ENCODE measurements at places on chromosomes 13 and 19. TPM values are rescaled to one million over a fixed set of nuclear protein-coding genes. Genes with fewer than 3 reads are reported as not detected.
A peak's percentile ranks its signal among the peaks of the same experiment; 100 is the strongest.

DNA sequence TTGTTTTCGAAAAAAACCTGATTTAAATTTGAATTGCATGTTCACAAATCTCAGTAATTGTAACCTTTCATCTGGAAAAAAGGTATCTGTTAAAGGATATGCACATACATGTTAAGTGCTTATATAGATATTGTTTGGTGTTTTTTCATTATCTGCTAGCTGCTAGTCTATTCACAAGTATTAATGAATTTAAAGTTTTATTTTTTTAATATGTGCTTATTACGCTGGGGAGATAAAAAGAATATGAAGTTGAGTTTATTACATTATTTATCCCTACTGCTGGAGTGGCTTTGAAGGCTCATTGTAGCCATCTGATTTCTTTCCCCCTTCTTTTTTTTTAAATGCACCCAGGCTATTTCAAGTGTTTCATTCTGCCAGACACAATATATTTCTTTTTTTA lies 3.9 kb upstream of the MAB21L1 start:
- DNase-seq, result no peak
- peaks cover 78% of the 10 kb centered on the region for H3K27me3 ChIP-seq
- H3K4me3 ChIP-seq, result no peak overlapping the region
- no peak overlapping the region for H3K27ac ChIP-seq

- peaks cover 13% of the 10 kb centered on the region for H3K27me3 ChIP-seq
- peaks cover 15% of the 10 kb centered on the region for H3K4me1 ChIP-seq
- peak overlapping the region; percentile 23 for H3K4me3 ChIP-seq
- no peak for DNase-seq
- no peaks in the 10 kb centered on the region for H3K36me3 ChIP-seq
These were observed 18.6 kb upstream of the LATS2 start for GRCh38 chr13:21079761-21080592.

GRCh38 chr19:32824916-32825608 lies 44.5 kb downstream of the SLC7A9 start:
- DNase-seq, result peak; percentile 28
- peaks cover 25% of the 10 kb centered on the region for H3K4me1 ChIP-seq
- no peaks in the 10 kb centered on the region for H3K36me3 ChIP-seq
- peak overlapping the region; percentile 60 for H3K27ac ChIP-seq

GRCh38 chr19:16525751-16526481 lies 16.3 kb downstream of the CHERP start:
- H3K4me1 ChIP-seq, result no peaks in the 10 kb centered on the region
- no peak for DNase-seq
- H3K27ac ChIP-seq, result no peak overlapping the region
- H3K27me3 ChIP-seq, result no peaks in the 10 kb centered on the region

GRCh38 chr19:38617764-38618589 lies at the start of gene MAP4K1:
MAP4K1 (minus strand) TSS chr19:38617953; CDS start chr19:38617895, 58 bp downstream.
- H3K4me3 ChIP-seq, result peak within 1 kb of the TSS; percentile 99
- H3K4me1 ChIP-seq, result peaks cover 20% of the 10 kb centered on the region
- peaks cover 7% of the 10 kb centered on the region for H3K36me3 ChIP-seq
- peak within 1 kb of the TSS; percentile 94 for H3K27ac ChIP-seq
- no peaks in the 10 kb centered on the region for H3K27me3 ChIP-seq

- no peak for DNase-seq
- peaks cover 16% of the 10 kb centered on the region for H3K4me1 ChIP-seq
- H3K27me3 ChIP-seq, result no peaks in the 10 kb centered on the region
- H3K27ac ChIP-seq, result no peak overlapping the region
- H3K4me3 ChIP-seq, result no peak overlapping the region
These were observed 17.6 kb downstream of the BCAT2 start for GRCh38 chr19:48793271-48793670.

- H3K27me3 ChIP-seq, result no peaks in the 10 kb centered on the region
- no peak for DNase-seq
- H3K4me1 ChIP-seq, result no peaks in the 10 kb centered on the region
- H3K4me3 ChIP-seq, result no peak overlapping the region
- no peak overlapping the region for H3K27ac ChIP-seq
These were observed 29.8 kb downstream of the DPF1 start for GRCh38 chr19:38194061-38194701.

GRCh38 chr19:46442808-46443450 lies 14.2 kb upstream of the PNMA8C start:
- H3K27ac ChIP-seq, result no peak overlapping the region
- DNase-seq, result no peak
- H3K4me1 ChIP-seq, result no peaks in the 10 kb centered on the region

DNA sequence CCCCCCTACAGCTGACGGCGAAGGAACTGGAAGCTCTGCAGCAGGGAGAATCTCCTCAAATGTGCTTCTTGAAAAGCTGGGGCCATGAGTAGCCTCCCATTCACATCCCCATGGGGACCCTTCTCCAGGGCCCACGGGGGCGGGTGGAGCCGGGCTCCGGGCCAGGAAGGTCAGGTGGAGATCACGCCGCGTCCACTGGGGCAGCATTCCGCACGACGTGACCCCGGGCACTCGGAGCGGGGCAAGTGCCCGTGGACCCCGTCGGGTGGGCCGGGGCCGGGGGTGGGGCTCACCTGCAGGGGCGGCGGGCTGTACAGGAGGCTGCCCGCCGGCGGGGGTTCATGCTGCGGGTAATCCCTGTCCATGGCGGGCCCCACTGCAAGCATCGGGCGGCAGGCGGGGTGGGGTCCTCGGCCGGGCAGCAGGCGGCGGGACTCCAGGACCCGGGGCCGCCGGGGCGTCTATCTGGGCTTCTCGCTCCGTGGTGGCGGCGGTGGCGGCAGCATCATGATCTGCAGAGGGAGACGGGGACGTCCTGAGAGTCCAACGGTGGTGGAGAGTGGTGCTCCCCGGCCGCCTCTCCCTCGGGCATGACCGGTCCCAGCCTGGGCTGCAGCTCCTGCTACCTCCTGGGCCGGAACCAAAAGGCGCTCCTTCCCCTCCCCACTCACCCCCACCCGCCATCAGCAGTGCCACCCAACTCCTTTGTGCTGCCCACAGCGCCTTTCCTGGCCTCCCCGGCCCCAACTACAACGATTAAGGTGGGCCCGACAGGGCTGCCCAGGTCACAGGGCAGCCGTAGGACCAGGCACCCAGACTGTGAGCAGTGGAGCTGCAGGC lies 20.0 kb downstream of the SBNO2 start:
- no peak overlapping the region for H3K27ac ChIP-seq
- H3K4me1 ChIP-seq, result no peaks in the 10 kb centered on the region
- H3K36me3 ChIP-seq, result no peaks in the 10 kb centered on the region

- DNase-seq, result no peak
- peaks cover 6% of the 10 kb centered on the region for H3K4me1 ChIP-seq
- H3K4me3 ChIP-seq, result no peak overlapping the region
These were observed 28.1 kb downstream of the B3GLCT start for GRCh38 chr13:31227870-31228269.

DNA sequence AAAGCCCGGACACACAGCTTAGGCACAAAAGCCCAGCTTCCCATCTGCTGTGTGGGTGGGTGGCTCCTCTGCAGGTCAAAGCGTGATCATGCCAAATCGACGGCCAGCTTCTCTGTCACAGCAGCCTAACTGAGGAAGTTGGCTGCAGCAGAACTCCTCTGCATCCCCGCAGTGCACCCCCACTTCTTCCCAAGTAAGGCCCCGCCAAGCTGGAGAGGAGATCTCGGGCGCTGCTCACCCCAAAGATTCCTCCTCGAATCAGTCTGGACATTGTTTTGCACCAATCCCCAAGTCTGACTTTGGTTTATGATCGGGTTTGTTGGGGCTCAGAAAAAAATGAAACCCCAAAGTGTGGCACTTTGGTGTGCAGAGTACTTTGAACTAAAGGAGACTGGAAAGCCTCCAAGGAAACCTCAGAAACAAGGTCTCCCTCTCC lies 19.7 kb upstream of the CPB2 start:
- H3K4me1 ChIP-seq, result peaks cover 54% of the 10 kb centered on the region
- H3K4me3 ChIP-seq, result no peak overlapping the region
- H3K27me3 ChIP-seq, result no peaks in the 10 kb centered on the region
- peak overlapping the region; percentile 17 for H3K27ac ChIP-seq
- no peak for DNase-seq
- H3K36me3 ChIP-seq, result no peaks in the 10 kb centered on the region

GRCh38 chr13:25732111-25732865 lies 319.5 kb downstream of the SHISA2 start:
- no peaks in the 10 kb centered on the region for H3K27me3 ChIP-seq
- no peak for DNase-seq
- H3K4me3 ChIP-seq, result no peak overlapping the region
- no peak overlapping the region for H3K27ac ChIP-seq
- H3K4me1 ChIP-seq, result no peaks in the 10 kb centered on the region

DNA sequence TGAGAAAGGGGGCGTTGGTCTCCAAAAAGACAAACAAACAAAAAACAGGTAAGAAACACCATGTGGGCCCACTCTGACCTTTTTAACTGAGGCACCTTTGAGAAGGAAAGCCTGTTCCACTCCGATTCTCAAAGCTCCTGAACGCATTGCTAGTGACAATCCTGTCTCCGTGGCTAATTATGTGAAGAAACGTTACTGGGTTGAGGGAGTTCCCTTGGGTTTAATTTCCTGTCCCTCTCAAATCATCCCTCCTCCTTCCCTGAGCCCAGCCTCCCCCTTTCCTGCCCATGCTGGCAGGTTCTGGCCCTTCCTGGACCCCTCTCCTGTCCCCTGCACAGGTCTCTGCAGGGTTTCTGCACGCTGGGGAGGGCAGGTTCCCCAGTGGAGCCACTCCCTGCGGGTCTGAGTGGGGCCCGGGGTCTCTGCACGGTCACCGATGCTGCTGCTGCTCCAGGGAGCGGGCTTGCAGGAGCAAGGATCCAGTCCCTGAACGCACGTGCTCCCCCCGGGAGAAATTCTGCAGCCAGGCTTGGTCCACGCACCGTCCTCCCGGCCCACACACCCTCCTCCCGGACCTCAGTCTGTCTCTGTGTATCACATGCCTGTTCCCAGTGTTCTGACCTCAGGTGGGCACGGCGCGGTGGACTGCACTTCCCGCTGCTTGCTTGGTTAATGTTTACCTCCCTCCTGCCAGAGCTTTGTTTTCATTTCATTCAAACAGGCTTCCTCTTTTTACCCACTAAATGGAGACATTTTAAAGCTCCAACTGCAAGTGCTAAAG lies 76.4 kb upstream of the MCF2L start:
- peaks cover 27% of the 10 kb centered on the region for H3K27me3 ChIP-seq
- H3K4me1 ChIP-seq, result peaks cover 31% of the 10 kb centered on the region
- no peak for DNase-seq
- peak overlapping the region; percentile 27 for H3K27ac ChIP-seq
- H3K36me3 ChIP-seq, result no peaks in the 10 kb centered on the region

DNA sequence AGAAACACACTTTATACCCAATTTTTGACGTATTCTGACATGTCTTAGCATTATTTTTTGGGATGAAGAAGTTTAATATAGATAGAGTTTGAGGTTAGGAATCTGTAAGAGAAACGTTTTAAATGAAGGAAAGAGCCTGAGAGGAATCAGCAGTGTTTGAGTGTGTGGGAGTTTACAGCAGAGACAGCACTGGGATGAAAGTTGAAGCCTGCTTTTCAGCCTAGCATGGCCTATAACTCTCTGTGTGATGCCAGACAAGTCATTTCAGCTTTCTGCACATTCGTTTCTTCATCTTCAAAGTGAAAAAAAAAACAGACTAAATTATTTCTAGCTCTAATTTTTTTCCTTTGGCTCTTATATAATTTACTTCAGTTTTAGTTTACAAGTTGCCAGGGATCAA lies 177.1 kb downstream of the RGCC start:
- no peaks in the 10 kb centered on the region for H3K36me3 ChIP-seq
- no peaks in the 10 kb centered on the region for H3K27me3 ChIP-seq
- H3K4me1 ChIP-seq, result peaks cover 17% of the 10 kb centered on the region
- no peak for DNase-seq

DNA sequence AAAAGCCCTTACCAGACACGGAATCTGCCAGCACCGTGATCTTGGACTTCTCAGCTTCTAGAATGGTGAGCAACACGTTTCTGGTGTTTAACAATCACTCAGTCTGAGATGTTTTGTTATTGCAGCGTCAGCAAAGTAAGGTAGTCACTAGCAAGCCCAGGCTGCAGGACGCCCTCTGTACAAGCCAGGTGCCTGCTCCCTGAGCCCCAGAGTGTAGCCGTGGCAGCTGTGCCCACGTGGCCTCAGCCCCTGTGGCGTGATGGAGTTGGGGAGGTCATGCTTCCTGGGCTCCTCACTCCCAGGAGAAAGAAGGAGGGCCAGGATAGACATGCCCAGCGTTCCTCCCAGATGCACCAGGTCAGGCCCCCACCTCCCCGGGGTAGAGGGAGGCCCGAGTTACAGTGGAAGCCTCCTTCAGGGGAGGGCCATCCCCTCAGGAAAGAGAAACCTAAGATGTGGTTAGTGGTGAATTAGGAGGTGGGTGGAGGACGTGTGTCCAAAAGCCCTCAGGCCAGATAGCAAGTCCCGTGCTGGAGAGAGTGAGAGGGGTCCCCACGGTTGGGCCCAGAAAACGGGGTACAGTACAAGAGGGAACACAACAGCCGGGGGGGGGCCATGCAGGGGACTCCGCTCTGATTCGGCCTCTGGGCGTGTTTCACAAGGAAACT lies 169.6 kb upstream of the SOX1 start:
- H3K4me3 ChIP-seq, result no peak overlapping the region
- no peak for DNase-seq
- no peaks in the 10 kb centered on the region for H3K27me3 ChIP-seq
- H3K4me1 ChIP-seq, result peaks cover 69% of the 10 kb centered on the region

The MAST1 gene
- 17.7 TPM for total RNA-seq

The GNG8 gene
- not detected for total RNA-seq

The CDC42EP5 gene
- total RNA-seq, result 6.7 TPM

The RPL36 gene
- 1,097 TPM for total RNA-seq

All from neural crest cell (in vitro differentiated cells).